ENCODE measurements at places on chromosomes 1 and 21.

GRCh38 chr1:203754455-203754864 lies 10.5 kb upstream of the LAX1 start:
- no peak for DNase-seq

- peak; percentile 46 for DNase-seq
These were observed 1.2 kb upstream of the HIVEP3 start for GRCh38 chr1:41919764-41920397.

DNA sequence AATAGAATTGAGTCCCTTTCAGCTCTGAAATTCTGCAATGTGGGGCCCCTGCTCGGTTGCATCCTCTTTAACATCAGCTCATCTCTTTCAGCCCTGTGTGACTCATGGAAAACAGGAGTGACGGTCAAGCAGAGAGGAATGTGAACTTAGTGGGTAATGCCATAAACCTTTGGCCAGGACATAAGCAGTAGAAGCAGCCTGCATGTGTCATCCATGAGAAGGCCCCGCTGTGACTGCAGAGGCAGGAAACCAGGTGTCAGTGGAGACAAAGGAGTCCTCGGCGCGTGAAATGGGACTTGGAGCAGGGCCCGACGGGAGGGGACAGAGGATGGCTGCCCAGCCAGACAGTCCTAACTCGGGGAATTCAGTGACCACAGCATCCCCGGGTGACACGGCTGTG lies 21.1 kb upstream of the EPHB2 start:
- no peak for DNase-seq

DNA sequence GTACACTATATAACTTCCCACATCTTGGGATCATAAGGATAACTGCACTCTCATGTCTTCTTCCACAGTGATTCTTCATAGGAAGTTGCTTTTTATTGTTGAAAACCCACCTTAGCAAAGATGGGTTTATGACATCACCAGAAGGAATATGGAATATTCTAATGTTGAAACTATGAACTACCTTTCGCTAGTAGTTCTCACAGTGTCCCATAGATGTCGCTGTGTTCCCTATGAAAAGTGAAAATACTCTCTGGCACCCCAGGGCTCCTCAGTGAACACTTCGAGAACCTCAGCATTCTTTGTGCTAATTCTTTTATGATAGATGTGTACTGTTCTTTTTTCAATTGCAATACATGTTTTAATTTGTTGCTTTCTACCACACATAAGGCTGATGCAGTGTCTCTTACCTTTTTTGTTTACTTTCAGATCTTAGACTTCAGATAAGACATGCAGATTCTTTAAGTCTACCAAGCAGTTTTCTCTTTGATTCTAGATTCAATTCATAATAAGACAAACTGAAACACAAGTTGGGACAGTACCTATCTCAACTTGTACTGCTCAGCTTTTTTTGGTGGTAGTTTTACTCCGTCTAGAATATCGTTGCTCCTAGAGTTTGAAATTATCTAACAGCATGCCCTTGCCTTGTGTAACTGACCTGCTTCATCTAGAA lies 90.8 kb downstream of the GTF2B start:
- peak; percentile 23 for DNase-seq

DNA sequence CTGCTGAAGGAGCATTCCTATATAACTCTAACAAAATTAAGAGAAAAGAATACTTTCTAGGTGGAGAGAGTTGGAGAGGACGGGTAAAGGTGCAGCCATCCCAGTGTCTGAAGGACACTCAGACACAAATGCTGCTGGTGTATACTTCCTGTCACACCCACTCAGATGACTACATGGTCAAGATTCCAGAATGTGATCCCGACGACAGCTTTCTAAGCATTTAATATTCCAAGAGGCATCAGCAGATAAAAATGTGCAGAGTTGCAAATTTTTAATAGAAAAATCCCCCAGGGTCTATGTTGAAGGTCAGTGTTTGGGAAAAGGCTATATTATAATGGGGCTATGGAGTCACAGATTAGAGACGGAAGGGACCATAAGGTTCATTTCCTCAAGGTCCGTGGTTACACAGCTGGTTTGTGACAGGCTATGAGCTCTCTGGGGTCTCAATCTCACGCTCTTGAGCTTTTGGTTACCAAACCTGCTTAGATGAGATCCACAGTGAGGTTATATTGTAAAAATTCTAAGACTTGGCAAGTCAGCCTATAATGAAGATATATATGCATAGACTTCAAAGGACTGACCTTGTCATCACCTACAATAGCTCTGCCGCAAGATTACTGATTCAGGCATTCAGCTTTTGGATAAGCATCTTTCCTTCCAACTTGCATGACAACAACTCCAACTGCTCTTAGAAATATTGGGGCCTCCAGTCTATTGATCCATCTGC lies 35.1 kb downstream of the ZNF281 start:
- no peak for DNase-seq

- no peak for DNase-seq
These were observed 111.3 kb downstream of the GLIS1 start for GRCh38 chr1:53627666-53628065.

GRCh38 chr21:45972716-45973474 lies 8.7 kb upstream of the COL6A1 start:
- no peak for DNase-seq

DNA sequence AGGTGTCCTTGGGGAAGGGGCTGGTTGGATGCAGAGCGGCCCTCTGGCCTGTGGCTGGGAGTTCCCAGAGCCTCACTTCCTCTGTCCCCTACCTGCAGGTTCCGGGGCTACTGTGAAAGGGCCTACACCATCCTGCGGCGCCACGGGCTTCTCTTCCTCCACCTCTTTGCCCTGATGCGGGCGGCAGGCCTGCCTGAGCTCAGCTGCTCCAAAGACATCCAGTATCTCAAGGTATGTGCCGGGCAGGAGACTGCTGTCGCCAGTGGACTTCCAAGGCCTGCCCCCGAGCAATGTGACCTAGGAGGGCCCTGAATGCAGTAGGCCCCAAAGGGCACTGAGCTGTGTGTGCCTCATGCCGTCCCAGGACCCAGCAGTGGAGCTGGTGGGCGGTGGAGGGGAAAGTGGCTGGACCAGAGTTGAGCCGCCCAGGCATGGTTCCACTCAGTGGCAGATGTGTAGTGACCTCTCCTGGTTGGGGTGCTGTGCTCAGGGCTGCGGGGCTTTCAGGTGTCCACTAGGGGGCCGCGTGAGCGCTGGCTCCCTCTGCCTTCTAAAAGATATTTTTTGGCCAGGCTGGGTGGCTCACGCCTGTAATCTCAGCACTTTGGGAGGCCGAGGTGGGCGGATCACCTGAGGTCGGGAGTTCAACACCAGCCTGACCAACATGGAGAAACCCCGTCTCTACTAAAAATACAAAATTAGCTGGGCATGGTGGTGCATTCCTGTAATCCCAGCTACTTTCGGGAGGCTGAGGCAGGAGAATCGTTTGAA lies 73.4 kb downstream of the PIK3CD start:
- DNase-seq, result no peak

- no peak for DNase-seq
These were observed 9.2 kb upstream of the CHAF1B start for GRCh38 chr21:36375994-36376393.

- no peak for DNase-seq
These were observed 375.7 kb upstream of the CAMK1G start for GRCh38 chr1:209207701-209208286.

- DNase-seq, result no peak
These were observed 137.6 kb downstream of the MIS18A start for GRCh38 chr21:32141318-32141633.

DNA sequence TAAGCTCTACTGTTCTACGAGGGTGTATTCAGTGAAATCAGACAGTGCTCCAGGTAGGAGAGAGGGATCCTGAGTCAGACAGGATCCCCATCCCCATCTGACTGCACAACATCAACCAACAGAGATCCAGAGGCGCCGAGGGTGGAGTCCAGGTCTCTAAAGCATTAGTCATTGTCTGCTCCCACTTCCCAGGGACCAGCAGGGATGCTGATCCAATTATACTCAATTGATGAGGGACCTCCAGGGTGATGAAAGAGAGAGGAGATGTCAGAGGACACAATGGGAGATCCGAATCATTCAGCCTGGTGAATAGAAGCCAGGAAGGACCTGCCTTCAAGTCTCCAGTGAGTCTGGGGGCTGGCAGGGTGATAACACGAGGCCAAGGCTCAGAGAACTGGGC lies 39.5 kb upstream of the STMN1 start:
- no peak for DNase-seq

- no peak for DNase-seq
These were observed 153.6 kb upstream of the SAMSN1 start for GRCh38 chr21:14699433-14700407.

DNA sequence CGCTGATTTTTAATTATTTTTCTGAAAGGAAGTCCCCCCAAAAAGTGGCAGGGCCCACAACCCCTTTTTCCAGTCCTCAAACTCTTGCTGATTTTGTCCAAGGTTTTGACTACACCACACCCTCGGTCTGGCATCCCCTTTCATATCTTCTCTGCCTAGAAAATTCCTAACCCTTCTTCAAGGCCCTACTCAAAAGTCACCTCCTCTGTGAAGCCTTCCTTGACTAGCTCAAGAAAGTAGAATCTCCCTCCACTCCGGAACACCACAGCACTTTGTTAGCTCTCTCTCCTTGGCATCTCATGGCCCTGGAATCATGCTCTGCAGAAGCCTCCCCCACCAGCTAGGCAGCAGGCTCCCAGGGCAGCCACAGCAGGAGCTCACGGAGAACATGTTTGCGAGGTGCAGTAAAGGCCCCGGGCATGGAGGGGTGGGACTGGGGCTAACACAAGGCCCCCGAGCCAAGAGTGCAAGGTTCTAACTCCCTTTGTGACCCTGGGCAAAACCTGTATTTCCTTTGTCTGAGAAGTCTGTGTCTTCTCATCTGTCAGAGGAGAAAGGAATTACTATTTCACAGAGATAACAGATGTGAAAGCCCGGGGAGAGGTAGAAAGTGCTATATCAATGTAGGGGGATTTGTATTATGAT lies 17.7 kb upstream of the S100A7 start:
- DNase-seq, result no peak

Data from stimulated activated CD4-positive, alpha-beta T cell treated with anti-CD3 and anti-CD28 coated beads, Interleukin-1b, Interleukin-23, amount 100 ng/mL, for 1 hour (primary cell).